ENCODE measurements at places on chromosomes 5 and 9.

GRCh38 chr5:32916648-32917047 is 205.5 kb downstream of the NPR3 start:
- DNase-seq = no peak

GRCh38 chr5:174239718-174240117 is 194.2 kb downstream of the NSG2 start:
- DNase-seq = no peak

DNA sequence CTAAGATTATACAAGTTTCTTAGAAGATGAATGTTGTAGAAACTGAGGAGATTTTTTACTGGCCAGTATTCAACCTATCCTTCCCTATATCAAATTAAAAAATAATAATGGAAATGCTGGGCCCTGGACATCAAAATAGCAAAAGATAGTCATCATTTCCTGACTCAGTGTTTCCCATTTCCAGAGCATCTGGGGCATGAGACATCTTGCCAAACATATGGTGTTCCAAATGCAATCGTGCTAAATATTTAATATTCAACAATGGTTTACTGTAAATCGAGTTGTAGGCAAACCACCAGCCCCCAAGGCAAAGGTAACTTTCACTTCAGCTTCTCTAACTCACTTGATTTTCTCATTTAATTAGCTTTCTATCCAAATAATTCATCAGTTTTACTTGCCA is 152.9 kb downstream of the FRMD3 start:
- no peak for DNase-seq

GRCh38 chr9:35511453-35511852 is 21.5 kb downstream of the RUSC2 start:
- DNase-seq = no peak

GRCh38 chr5:131550606-131551005 is 84.4 kb downstream of the RAPGEF6 start:
- no peak for DNase-seq

GRCh38 chr5:34061993-34062392 is 19.0 kb upstream of the C1QTNF3 start:
- no peak for DNase-seq

- no peak for DNase-seq
Measured at GRCh38 chr5:154788212-154788611, 33.0 kb downstream of the LARP1 start.

- DNase-seq = no peak
Measured at GRCh38 chr5:121257621-121258020, 594.1 kb upstream of the FTMT start.

DNA sequence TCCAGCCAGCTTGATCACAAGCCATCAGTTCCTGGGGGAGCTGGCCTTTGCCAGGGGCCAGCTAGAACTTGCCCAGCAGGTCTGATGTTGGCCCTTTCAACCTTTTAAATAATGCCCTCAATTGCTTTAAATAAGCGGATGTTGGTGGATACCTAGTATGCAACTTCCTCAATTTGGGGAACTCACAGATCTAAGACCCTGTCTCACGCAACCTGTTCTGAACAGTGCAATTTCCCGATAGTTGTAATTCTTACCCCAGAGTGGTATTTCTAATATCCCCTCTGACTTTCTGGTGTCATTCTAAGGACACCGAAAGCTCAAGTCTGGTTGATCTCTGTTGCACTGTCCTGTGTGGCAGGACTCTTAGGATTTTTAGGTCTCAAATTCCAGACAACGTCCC is 23.1 kb downstream of the GALNT12 start:
- DNase-seq = no peak

- no peak for DNase-seq
Measured at GRCh38 chr5:122064992-122065391, 13.1 kb downstream of the LOX start.

- DNase-seq = no peak
Measured at GRCh38 chr5:177385720-177386119, 1.5 kb downstream of the SLC34A1 start.

DNA sequence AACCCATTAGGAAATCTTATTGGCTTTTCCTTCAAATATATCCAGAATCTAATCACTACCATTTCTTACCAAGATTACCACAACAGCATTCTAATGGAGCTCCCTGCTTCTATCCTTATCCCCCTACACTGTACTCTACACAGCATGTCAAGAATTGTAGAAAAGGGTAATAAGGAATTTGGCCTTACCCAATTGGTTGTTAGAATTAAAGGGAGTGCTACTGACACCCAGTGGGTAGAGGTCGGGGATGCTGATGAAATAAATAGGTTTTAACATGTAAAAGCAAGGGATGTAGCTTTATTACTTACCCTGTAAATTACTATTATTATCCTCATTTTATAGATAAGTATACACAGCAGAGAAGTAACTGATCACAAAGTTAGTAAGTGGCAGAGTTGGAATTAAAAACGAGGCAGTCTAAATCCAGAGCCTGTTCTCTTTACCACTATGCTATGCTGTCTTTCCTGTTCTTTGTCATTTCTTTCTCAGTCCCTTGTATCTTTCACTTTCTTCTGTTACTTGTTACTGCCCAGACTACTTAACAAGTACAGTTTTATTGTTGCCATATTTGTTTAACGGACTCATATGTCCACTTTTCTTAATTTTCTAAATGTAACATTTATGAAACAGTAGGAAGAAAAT is 10.5 kb downstream of the SLC38A9 start:
- no peak for DNase-seq

- DNase-seq = no peak
Measured at GRCh38 chr9:85516976-85517637, 224.6 kb downstream of the AGTPBP1 start.

DNA sequence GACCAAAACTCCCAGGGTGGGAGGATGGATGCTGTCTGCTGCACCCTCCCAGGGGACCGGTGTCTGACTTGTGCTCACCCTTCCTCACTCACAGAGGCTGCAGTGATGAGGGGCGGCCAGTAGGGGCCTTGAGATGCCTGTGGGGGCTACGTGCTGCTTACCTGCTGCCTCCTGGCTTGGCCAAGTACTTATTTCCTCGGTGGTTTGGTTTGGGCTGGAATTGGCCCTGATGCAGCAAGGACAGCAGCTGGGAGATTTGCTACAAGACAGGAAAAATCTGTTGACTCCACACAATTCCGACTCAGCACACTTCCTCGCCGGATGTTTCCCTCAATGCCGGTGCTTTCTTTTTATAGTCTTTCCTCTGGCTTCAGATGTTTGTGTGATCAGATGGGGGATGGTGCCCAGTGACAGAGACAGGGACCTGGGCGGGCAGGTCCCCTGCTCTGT is 6.6 kb downstream of the PCDH12 start:
- DNase-seq = no peak

DNA sequence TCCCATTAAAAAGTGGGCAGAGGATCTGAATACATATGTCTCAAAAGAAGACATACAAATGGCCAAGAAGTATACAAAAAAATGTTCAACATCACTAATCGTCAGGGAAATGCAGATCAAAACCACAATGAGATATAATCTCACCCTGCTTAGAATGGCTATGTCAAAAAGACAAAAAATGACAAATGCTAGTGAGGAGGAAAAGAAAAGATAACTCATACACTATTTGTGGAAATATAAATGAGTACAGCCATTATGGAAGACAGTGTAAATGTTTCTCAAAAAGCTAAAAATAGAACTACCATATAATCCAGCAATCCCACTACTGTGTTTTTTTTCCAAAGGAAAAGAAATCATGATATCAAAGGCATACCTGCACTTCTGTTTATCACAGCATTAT is 450.7 kb downstream of the EFNA5 start:
- no peak for DNase-seq

DNA sequence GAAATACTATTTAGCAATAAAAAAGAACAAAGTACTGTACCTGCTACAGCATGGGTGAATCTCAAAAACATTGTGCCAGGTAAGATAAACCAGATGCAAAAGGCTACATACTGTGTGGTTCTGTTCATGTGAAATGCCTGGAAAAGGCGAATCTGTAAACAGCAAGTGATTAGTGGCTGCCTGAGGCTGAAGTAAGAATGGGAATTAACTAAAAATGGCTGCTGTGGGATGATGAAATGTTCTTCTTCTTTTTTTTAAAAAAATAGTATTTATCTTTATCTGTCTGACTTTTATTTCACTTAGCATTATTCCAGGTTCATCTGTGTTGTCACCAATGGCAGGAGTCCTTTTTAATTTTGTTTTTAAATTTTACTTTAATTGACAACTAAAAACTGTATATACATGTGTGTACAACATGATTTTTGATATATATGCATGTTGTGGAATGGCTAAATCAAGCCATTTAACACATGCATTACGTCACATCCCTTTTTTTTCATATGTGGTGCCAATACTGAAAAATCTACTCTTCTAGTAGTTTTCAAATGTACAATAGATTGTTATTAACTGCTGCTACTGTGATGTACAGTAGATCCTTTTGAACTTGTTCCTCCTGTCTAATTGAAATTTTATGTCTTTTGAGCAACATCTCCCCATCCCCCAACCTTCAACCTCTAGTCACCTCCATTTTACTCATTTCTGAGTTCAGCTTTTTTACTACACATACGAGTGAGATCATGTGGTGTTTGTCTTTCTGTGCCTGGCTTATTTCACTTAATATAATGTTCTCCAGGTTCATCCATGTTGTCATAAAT is 62.9 kb upstream of the TNFAIP8 start:
- no peak for DNase-seq

DNA sequence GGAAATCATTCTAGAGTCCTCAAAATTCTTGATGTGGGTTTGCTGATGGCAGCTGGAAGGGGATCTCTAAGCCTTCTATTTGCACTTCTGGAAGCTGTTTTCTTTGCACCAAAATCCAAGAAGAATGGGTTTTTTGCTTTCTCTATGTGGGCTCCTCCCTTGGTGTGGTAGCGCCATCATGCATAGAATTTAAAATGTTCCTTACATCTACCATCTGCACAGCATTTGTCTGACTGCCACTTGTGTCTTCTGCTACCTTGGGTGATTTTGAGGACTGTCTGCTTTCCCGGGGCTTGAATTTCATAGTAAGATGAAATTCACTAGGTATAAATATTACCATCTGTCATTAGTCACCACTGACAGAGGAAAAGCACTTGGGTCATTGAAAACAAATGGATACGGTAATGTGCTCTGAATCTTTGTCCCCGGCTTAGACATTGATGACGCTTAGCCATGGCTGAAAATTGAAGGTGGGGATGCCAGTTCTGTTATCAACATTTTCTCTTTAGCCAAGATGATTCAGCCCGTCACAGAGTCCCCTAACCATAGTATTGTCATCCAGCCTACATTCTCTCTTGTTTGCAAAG is 30.0 kb downstream of the SNX30 start:
- no peak for DNase-seq

DNA sequence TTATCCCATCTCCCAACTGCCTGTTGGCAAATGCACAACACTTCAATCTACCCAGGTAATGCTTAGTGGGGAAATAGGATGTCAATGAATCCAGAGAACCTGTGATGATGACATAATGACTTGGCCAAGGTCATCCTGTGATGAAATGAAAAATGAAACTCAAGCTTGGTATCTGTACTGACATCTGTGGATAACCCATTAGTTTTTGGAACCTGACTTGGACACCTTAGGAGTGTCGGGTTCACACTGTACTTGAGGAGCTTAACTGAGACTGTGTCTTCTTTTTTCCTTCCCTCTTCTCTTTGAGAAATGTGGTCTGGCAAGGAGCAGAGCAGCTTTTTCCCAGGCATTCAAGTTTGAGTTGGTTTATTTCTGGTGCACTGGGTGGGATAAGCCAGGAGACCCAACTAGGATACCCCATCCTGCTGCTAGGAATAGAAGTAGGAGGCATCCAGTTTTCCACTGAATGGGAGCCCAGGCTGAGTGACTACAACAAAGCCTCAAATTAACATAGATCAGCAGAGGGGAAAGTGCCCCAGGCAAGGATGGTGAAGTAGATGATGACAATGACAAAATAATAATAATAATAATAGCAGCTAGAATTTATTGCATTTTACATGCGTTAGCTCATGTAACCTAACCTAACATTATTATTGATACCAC is 72.1 kb downstream of the ADRB2 start:
- DNase-seq = no peak

GRCh38 chr5:1546556-1546955 is 22.8 kb upstream of the LPCAT1 start:
- no peak for DNase-seq

DNA sequence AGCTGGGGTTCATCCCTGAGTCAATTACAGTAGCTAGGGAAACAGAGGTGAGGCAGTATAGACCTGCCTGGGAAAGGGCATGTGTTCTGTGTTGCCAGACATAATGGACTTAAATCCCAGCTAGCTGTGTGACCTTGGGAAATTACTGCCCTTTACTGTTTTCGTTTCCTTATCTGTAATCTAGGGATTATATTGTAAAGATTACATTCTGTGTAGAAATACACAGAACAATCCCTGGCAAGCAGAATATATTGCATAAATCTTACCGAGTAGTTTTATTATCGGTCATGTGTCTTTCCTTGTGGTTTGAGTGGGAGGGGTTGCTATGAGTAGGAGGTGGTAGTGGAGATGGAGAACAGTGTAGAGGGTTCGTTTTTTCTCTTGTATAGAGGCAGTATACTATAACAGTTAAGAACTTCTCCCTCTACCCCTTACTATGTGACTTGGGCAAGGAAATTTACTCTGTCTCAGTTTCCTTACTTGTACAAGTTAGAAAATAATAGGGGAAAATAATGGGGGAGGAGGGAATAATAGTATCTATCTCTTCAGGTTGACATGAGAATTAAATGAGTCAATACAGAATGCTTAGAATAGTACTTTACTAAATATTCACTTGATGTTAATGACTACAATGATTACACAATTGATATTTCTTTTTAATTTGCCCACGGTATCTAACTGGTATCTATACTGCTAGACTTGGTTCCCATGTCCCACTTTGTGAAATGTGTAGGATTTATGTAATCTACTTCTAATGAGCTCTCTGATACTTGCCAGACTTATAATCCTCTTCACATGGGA is 7.1 kb upstream of the DMXL1 start:
- no peak for DNase-seq

GRCh38 chr5:163912046-163912445 is 406.6 kb downstream of the MAT2B start:
- no peak for DNase-seq

GRCh38 chr9:129023036-129023907 is 4.9 kb downstream of the SH3GLB2 start:
- DNase-seq = no peak

DNA sequence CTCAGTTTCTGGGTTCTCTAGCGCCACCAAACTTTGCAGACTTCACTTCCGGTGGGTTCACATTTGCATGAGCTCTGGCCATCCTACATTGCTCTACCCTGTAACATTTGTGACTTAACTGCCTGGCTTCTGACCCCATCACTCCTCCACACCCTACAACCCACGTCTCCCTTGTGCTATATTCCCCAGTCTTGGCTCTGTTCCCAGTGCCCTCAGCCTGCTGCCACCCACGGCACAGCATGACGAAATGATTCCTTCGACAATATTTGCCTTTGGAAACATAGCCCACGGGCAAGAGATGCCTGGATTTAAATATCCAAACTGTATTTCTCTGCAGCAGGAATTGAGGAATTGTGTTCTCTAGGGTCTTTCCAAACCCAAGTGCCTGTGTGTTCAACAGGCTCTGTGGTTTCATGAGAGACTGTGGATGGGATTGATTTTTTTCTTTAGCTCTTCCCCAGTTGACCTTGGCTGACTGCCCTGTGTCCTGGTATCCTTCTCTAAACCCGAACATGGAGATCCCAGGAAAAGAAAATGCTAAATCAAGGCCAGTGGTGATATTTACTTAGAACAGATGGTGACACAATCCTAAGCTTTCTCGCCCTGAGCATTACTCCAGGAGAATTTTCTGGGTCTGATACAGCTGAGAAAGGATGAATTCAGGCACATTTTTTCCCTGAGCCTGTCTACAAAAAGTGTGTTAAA is 44.4 kb upstream of the GRIA1 start:
- DNase-seq = no peak

Data from stimulated activated CD4-positive, alpha-beta T cell treated with anti-CD3 and anti-CD28 coated beads, TNF-alpha, amount 100 ng/mL, for 48 hours (primary cell).